Stimulated activated CD8-positive, alpha-beta memory T cell treated with anti-CD3 and anti-CD28 coated beads, Interleukin-7, amount 100 ng/mL, for 1 hour (primary cell): ENCODE measurements at places on chromosomes 11 and 22.

GRCh38 chr11:63761188-63761587 lies 7.4 kb downstream of the ZFTA start:
- DNase-seq, result no peak

DNA sequence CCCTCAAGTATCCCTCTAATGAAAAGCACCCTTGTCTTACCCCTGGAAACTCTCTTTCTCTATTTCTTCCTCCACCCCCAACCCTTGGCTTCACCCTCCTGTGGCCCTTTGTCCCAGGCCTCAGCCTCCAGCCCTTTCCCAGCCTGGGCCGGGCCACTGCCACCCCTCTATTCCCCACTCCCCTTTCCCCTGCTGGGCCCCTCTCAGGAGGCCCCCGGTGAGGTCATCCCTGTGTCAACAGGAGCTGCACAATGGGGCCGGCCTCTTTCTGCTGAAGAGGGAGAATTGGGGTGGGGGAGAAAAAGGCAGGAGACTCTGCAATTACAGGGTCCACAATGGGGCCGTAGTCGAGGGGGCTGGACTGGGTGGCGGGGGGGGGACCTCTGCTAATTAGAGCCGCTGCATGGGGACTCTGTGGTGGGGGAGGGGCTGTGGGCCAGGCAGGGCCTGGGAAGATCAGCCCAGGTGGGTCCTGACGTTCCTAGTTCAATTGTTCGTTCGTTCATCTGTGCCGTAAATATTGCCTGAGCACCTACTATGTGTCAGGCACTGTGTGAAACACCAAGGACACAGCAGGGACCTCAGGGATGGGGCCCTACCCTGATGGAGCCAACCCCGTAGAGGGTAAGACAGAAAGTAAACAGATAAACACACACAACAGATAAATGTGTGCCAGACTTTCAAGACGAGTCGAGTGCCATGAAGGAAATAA lies 18.5 kb upstream of the MPPED1 start:
- no peak for DNase-seq

DNA sequence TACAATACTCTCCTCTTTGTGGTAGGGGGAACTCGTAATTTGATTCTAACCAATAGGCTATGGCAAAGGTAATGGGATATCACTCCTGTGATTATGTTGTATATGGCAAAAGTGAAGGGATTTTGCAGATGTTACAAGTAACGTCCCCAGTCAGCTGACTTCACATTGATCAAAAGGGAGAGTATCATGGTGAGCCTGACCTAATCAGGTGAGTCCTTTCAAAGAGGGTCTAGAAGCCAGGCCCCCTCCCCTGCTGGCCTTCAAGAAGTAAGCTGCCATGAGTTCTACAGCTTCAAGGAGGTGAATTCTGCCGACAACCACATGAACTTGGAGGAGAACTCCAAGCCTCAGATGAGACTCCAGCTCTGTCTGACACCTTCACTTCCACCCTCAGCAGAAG lies 20.0 kb downstream of the TBRG1 start:
- DNase-seq, result no peak

GRCh38 chr22:44955102-44955501 lies 54.7 kb downstream of the PHF21B start:
- DNase-seq, result no peak

DNA sequence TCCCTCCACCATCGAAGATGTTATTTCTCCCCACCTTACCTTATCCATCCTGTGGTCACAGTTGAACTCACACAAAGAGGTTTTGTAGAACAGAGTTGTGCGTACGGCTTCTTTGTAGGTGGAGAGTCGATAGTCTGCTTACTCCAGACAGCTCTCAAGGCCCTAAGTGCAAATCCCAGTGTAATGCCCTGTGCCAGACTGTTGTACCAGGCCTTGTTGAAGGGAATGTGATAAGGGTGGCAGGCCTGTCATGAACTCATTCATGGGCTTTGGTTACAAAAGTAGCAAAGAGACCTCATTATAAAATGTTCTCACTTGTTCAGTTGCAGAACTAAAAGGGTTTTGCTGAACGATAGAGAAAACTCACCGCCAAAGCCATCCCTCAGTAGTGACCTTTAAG lies 288.7 kb upstream of the CADM1 start:
- DNase-seq, result no peak

DNA sequence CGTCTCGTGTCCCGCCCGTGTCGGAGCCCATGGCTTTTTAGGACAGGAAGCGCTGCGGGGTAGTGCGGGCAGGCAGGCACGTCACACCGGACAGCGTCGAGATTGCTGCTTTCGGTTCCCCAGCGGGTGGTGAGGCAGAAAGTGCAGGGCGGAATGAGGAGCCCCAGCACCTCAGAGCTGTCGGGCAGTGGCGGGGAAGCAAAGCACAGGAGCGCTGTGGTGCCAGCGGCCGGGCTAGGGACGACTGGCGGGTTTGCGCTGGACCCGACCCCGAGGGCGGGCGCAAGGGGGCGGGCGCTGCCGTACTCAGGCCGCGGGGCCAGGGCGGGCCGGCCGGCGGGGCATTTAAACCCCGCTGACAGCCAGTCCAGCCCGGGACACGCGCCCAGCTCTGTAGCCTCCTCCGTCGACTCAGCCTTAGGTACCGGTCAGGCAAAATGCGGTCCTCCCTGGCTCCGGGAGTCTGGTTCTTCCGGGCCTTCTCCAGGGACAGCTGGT lies at the start of gene SLC37A2:
TSS of gene SLC37A2 (plus strand) at position 375 of the 498 bp plus-strand sequence. CDS start at position 438, 63 bp downstream.
- DNase-seq, result no peak

DNA sequence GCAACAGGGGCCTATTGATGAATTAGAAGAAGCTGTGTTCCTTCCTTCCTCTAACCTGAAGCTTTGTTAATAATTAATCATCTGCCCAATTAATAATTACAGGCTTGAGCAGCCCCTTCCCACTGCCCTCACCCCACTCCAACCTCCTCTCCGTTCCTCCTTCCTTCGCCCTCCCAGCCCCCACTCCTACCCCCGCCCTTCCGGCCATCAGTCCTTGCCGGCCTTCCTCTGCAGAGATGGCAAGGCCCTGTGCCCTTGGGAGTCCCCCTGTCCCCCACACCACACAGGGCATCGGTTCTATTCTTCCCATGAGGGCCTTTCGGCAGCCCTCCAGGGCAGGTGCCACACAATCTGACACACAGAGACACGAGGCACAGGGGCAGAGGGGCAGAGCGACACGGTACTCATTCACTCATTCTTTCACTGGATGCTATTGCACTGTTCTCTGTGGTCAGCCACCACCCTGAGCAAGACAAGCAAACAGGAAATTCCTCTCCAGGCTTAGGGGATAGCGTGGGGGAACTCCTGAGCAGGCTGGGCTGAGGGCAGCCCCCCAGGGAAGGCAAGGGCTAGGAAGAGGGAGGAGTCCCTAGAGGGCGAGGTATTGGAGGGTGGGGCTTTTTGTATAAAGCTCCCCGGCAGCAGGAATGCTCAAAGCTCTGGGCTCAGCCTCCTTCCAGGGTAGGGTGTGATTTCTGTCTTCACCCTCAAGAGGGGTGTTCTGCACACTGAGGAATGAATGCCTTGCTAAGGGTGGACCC lies 14.7 kb downstream of the MGAT3 start:
- DNase-seq, result no peak

GRCh38 chr11:2432171-2432621 lies 12.1 kb downstream of the TRPM5 start:
- no peak for DNase-seq

- no peak for DNase-seq
These were observed 12.5 kb upstream of the E2F8 start for GRCh38 chr11:19253153-19253745.

- DNase-seq, result no peak
These were observed 374.6 kb downstream of the CTTN start for GRCh38 chr11:70772950-70773349.

DNA sequence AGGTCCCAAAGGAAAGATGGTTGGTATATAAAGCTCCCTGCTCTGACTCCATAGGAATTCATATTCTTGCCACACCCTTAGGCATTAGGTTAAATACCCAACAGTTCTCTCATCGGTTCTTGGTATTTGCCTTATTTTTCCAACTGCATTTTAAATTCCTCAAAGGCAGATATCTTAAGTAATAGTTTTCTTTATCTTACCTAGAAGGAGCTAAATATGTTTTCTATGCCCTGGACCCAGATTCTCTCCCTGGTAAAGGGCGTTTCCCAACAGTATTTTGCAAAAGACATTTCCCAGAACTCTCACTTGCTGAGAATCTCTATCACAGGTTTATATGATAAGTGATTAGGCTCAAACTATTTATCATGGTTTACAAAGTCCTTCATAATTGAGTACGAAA lies 158.6 kb upstream of the BDNF start:
- DNase-seq, result no peak

GRCh38 chr11:101786916-101787315 lies 127.9 kb upstream of the CEP126 start:
- DNase-seq, result no peak

DNA sequence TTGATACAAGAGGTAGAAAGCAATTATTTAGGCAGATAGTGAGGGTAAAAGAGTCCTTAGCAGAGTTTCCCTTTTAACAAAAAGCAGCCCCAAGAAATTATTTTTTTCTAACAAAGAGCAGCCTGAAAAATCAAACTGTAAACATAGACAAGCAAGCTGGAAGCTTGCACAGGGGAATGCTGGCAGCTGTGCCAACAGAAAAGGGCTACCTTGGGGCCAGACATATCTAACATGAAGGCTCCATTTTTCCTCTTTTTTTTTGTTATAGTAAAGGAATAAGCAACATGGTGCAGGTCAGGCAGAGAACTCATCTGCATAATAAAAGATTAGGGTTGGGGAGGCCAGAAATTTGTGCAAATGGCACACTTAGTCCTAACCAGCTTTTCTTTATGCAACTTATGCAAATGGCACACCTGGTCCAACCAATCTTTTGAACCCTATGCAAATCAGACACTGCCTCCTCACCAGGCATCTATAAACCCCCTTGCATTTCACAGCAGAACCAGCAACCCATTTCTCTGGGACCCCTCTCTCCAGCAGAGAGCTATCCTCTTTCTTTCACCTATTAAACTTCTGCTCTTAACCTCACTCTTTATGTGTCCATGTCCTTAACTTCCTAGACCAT lies 41.8 kb downstream of the PDGFD start:
- no peak for DNase-seq

- no peak for DNase-seq
These were observed 395.6 kb downstream of the DLG2 start for GRCh38 chr11:85231588-85231987.

DNA sequence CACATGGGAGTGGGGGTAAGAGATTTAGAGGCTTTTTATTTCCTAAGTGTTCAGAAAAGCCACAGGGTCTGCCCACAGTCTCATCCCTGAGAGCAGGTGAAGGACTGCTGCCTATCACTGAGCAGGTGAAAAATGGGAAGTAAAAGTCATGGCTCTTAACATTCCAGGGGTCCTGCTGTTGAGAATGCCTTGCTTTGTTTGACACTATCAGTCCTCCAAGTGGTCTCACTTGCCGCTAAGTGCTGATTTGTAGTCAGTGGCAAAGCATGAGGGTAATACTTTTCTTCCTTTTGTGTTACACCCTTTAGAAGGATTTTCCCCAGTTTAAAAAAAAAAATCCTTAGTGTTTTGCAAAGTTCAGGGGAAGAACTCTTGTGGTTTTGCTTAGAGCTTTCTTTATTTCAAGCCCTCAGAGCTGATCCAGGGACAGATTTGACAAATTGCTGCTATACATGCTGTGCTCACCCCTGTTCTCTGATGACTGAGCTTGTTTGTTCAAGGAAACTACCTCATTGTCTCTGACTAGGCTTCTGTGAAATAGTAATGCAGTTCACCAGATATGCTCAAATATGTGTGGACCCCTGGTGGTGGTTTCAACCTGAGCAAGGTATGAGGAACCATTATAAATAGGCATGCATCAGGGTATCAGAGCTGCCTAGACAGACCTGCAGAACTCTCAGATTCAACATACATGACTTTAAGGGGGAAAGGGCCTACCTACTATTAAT lies 141.0 kb downstream of the ARHGAP42 start:
- DNase-seq, result no peak

- no peak for DNase-seq
These were observed 23.5 kb upstream of the RTL6 start for GRCh38 chr22:44521326-44522074.

DNA sequence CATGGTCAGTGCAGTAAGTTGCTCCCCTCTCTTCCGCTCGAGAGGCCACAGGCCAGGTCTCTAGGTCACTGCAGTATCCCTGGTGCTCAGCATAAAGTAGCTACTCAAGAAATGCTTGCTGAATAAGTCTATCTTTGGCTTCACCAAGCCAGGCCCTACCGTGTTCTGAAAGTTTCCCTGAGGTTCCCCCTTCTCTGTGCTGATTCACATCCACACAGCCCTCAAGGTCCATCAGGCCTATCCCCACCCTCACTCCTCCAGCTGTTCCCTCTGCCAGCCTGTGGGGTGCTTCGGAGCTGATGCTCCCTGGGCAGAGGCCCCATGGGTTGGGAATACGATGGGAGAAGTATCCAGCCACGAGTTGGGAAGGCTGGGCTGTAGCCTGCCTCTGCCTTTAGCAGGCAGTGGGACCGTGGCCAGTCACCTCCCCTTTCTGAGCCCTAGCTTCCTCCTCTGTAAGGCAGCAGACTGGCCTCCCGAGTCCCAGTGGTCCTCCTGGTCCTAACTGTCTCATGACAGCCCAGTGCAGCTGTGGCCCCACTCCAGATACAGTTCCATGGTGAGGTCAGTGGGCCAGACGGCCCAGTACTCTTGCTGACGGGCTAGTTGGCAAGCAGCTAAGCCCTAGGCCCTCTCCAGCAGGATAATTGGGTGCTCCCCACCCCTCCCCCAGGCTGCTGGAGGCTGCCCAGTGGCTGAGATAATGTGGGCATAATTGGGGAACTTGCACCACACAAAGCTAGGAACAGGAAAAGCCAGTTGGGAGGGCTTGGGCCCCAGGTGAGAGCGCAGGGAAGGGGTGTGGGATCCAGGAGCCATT lies 48.2 kb downstream of the NECTIN1 start:
- no peak for DNase-seq
